ENCODE measurements at places on chromosomes 7 and 10. TPM values are rescaled to one million over a fixed set of nuclear protein-coding genes. Genes with fewer than 3 reads are reported as not detected.

The SNX8 gene
- 9.8 TPM for total RNA-seq

GRCh38 chr7:151276666-151277590, 28.4 kb upstream of the SMARCD3 start:
- peak; percentile 76 for DNase-seq

- no peak for DNase-seq
These were observed 683.3 kb downstream of the GRM8 start for GRCh38 chr7:126569402-126569801.

- no peak for DNase-seq
These were observed 180.5 kb downstream of the CREB5 start for GRCh38 chr7:28592861-28593260.

- DNase-seq, result peak; percentile 7
These were observed 137.6 kb upstream of the SVIL start for GRCh38 chr10:29772403-29772802.

DNA sequence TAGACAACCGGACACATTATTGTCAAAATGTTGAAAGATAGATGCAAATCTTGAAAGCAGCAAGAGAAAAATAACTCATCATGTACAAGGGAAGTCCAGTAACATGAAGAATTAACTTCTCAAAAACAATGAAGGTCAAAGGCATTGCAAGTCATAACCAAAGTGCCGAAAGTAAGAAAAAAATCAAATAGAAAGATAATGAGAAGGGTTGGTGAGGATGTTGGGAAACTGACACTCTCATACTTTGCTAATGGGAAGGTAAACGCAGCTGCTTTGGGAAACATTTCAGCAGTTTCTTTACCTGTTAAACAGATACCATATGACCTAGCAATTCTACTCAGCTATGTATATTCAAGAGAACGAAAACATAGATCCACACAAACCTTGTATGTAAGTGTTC, 303.0 kb downstream of the ARL4A start:
- no peak for DNase-seq
